Ovary (tissue), 10 donors: ENCODE measurements at places on chromosomes 5 and 9. TPM values are rescaled to one million over a fixed set of nuclear protein-coding genes. Genes with fewer than 3 reads are reported as not detected.

GRIN1 gene
- total RNA-seq: not detected

OTP gene
- not detected for total RNA-seq

DNA sequence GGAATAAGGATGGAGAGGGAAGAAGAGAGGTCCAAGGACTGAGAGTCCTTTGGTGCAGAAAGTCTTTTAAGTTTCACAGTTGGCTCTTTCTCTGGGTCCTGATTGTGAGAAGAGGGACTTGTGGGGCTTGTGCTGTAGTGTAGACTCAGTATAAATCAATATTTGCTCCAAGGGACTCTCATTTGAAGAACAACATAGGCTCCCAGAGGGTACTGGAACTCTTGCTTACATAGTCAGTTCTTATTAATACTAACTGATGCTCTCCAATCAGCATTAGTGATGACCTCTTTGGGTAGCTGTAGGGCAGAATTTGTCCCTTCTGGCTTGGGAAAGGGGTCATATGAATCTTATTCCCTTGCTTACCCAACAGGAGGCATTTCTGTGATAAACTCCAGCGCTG, 62.5 kb upstream of the CXCL14 start:
- no peak overlapping the region for H3K4me3 ChIP-seq
- H3K36me3 ChIP-seq: no peaks in the 10 kb centered on the region
- H3K4me1 ChIP-seq: no peaks in the 10 kb centered on the region
- no peak overlapping the region for H3K27ac ChIP-seq
- H3K27me3 ChIP-seq: no peaks in the 10 kb centered on the region

PFN3 gene
- not detected for total RNA-seq

DNA sequence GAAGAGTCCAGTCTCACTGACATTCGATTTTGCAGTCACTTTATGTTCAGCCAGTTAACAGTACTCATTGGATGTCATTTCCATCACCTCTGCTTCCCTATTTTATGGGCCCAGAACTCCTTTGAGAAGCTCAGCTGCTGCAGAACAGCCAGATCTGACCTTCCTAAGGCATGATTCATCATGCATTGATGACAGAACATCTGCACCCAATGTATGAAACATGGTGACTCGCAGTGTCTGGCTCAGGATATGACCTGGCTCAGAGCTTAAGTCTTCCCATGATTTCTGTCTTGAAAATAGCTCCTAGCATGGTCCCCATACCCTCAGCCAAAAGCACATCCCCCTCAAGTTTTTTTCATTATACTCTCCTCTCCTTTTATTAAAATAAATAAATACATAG, 92.6 kb upstream of the TRIM32 start:
- H3K4me3 ChIP-seq: no peak overlapping the region
- H3K4me1 ChIP-seq: no peaks in the 10 kb centered on the region
- no peaks in the 10 kb centered on the region for H3K27me3 ChIP-seq

ADAMTS16 gene
- 9.6 TPM for total RNA-seq

DNA sequence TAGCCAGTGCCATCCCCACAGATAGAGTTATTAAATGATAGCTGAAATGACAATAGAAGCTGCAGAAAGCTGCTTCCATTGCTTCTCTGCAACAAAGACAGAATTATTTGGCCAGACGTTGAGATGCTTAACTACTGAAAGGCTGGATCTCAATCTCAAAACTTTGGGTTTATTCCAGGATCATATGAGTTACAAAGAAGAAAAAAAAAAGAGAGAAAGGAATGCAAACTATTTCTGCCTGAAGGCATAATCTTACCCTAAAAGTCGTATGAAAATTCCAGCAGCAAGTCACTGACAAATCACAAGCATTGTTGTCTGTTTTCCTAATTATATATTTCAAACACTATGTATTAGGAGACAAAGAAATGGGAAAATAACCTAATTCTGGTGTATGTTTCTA, 12.8 kb upstream of the TYRP1 start:
- H3K4me1 ChIP-seq: no peaks in the 10 kb centered on the region
- no peaks in the 10 kb centered on the region for H3K27me3 ChIP-seq
- no peak overlapping the region for H3K27ac ChIP-seq
- H3K36me3 ChIP-seq: no peaks in the 10 kb centered on the region
- no peak for DNase-seq
- no peak overlapping the region for H3K4me3 ChIP-seq

DNA sequence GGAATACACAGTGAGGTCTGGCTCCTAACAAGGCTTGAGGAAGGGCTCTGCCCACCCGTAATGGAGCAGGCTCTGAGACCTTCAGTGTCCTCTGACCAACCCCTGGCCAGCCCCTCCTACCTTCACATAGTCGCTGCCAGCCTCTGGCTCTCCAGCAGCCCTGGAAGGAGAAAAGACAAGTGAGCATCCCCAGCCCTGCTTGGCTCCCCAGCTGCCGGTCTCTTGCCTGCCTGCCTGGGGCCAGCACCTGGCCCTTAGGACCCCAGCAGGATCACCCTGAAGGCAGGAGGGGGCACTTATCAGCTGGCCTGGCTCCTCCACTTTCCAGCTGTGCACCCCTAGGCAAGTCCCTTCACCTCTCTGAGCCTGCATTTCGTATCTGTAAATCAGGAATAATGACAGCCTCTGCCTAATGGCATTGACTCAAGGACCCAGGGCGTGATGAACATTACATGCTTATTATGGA, 16.9 kb downstream of the SH2D3C start:
- DNase-seq: no peak
- no peaks in the 10 kb centered on the region for H3K4me1 ChIP-seq
- H3K27me3 ChIP-seq: no peaks in the 10 kb centered on the region
- H3K27ac ChIP-seq: no peak overlapping the region

DNA sequence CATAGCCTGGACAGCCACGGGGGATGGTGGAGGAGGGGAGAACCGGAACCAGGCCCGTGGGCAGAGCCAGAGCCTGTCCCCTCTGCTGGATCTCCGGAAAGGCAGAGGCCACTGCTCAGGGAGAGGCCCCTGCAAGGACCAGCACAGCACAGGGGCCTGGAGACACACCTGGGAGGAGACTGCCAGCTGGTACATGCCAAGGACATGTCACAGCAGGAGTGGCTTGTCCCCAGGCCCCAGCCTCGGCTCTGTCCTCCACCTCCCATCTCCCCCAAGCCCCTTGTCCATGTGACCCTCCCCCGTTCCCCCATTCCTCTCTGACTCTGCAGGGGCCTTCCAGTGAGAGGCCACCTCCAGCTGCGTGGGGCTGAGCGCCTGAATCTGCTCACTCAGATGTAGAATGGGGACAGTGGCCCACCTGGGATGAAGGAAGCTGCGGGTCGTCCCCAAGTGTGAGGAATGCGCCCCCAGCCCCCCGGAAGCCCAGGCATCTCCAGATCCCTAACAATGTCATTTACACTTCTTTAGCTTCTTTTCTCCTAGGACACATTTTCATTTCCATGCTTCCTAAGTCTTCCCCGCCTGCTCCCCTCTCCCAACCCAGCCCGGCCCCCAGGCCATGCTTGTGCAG, 349.6 kb upstream of the IRX2 start:
- no peaks in the 10 kb centered on the region for H3K4me1 ChIP-seq
- no peak overlapping the region for H3K4me3 ChIP-seq
- no peaks in the 10 kb centered on the region for H3K36me3 ChIP-seq
- no peak for DNase-seq
- no peaks in the 10 kb centered on the region for H3K27me3 ChIP-seq

CD180 gene
- total RNA-seq: 0.48 TPM

DNA sequence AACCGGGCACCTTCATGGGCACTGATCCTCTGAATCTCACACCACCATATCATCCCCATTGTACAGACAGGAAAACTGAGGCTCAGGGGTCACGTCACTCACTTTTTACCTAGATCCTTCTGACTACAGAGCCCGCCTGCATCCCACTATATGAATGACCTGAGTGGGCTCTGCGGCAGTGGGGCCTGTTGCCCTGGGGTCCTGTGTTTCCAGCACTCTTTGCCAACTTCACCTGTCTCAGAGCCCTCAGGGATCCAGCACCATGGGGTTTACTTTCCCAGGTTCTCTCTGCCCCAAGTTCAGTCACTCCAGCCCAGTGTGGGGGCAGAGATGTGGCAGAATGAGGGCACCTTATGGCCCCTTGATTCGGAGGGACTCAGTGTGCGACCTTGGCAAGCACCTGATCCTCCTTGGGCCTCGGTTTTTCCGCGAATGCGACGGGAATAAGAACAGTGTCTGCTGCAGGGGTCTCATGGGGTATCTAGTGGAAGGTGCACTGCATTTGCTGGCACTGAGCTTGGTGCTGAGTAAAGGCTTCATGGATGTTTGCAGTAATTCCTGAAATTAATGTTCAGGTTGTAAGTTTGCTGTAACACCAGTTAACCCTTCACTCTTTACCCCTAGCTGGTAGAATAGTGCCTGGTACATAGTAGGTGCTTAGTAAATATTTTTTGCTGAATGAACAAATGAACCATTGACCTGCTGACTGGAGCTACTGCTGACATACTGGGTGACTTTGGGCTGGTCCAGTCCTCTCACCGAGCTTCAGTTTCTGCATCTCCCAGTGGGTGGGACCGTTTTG, 47.1 kb upstream of the BOD1 start:
- H3K4me3 ChIP-seq: no peak overlapping the region
- DNase-seq: no peak
- no peaks in the 10 kb centered on the region for H3K36me3 ChIP-seq
- H3K4me1 ChIP-seq: no peaks in the 10 kb centered on the region
- no peaks in the 10 kb centered on the region for H3K27me3 ChIP-seq

IL13 gene
- not detected for total RNA-seq

DNA sequence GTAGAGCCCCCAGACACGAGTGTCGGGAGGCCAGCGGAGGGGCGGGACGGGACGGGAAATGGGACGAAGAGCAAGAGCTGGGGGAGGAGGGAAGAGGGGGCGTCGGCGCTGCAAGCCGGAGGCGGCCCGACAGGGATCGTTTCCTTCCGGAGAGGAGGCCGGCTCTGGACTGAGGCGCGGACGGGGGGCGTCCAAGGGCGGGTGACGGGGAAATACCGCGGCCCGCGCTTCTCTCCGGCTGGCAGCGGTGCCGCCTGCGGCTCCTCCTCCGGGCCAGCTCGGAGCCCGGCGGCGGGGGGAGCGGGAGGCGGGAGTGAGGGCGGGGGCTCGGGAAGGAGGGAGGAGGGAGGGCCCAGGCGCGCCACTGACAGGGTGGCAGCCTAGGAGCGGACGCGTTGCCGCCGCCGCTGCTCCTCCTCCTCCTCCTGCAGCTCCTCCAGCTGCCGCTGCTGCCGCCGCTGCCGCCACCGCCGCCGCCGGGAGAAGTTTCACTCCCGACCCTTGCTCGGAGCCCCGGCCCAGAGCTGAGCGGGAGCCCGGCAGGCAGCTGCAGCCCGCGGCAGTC, at the start of gene CHSY3:
CHSY3 (plus strand) TSS at position 364 of the 565 bp plus-strand sequence.
- no peaks in the 10 kb centered on the region for H3K27me3 ChIP-seq
- peaks cover 4% of the 10 kb centered on the region for H3K4me1 ChIP-seq
- peak within 1 kb of the TSS; percentile 56 for H3K4me3 ChIP-seq
- H3K36me3 ChIP-seq: no peaks in the 10 kb centered on the region
- DNase-seq: peak; percentile 66
- H3K27ac ChIP-seq: no peak within 1 kb of the TSS

- no peaks in the 10 kb centered on the region for H3K27me3 ChIP-seq
- no peak for DNase-seq
- H3K27ac ChIP-seq: no peak overlapping the region
- no peaks in the 10 kb centered on the region for H3K4me1 ChIP-seq
- H3K4me3 ChIP-seq: no peak overlapping the region
- H3K36me3 ChIP-seq: no peaks in the 10 kb centered on the region
These were observed 1939.8 kb downstream of the EFNA5 start for GRCh38 chr5:105730982-105731381.

- H3K4me3 ChIP-seq: no peak overlapping the region
- no peaks in the 10 kb centered on the region for H3K27me3 ChIP-seq
- no peak overlapping the region for H3K27ac ChIP-seq
- no peaks in the 10 kb centered on the region for H3K4me1 ChIP-seq
- DNase-seq: no peak
- H3K36me3 ChIP-seq: no peaks in the 10 kb centered on the region
These were observed 194.0 kb downstream of the EFNA5 start for GRCh38 chr5:107476783-107477182.

- no peak overlapping the region for H3K27ac ChIP-seq
- no peaks in the 10 kb centered on the region for H3K27me3 ChIP-seq
- peaks cover 1% of the 10 kb centered on the region for H3K4me1 ChIP-seq
These were observed 3.1 kb downstream of the KIF2A start for GRCh38 chr5:62309107-62309506.

GRCh38 chr5:149213264-149213880, 58.3 kb upstream of the AFAP1L1 start:
- no peaks in the 10 kb centered on the region for H3K36me3 ChIP-seq
- no peak overlapping the region for H3K4me3 ChIP-seq

GRCh38 chr5:152811988-152812387, 406.9 kb upstream of the NMUR2 start:
- no peaks in the 10 kb centered on the region for H3K36me3 ChIP-seq
- no peak overlapping the region for H3K27ac ChIP-seq
- no peaks in the 10 kb centered on the region for H3K4me1 ChIP-seq

- no peaks in the 10 kb centered on the region for H3K27me3 ChIP-seq
- H3K36me3 ChIP-seq: no peaks in the 10 kb centered on the region
- peaks cover 8% of the 10 kb centered on the region for H3K4me1 ChIP-seq
- no peak for DNase-seq
- peak overlapping the region; percentile 4 for H3K27ac ChIP-seq
These were observed 38.2 kb downstream of the CLINT1 start for GRCh38 chr5:157820593-157821252.

GDA gene
- not detected for total RNA-seq

GRCh38 chr9:133560311-133560710, 25.8 kb downstream of the ADAMTSL2 start:
- H3K27ac ChIP-seq: no peak overlapping the region
- no peaks in the 10 kb centered on the region for H3K27me3 ChIP-seq
- no peak overlapping the region for H3K4me3 ChIP-seq
- H3K4me1 ChIP-seq: peaks cover 11% of the 10 kb centered on the region

PRUNE2 gene
- total RNA-seq: 7.9 TPM

ZNF300 gene
- 9.3 TPM for total RNA-seq

DNA sequence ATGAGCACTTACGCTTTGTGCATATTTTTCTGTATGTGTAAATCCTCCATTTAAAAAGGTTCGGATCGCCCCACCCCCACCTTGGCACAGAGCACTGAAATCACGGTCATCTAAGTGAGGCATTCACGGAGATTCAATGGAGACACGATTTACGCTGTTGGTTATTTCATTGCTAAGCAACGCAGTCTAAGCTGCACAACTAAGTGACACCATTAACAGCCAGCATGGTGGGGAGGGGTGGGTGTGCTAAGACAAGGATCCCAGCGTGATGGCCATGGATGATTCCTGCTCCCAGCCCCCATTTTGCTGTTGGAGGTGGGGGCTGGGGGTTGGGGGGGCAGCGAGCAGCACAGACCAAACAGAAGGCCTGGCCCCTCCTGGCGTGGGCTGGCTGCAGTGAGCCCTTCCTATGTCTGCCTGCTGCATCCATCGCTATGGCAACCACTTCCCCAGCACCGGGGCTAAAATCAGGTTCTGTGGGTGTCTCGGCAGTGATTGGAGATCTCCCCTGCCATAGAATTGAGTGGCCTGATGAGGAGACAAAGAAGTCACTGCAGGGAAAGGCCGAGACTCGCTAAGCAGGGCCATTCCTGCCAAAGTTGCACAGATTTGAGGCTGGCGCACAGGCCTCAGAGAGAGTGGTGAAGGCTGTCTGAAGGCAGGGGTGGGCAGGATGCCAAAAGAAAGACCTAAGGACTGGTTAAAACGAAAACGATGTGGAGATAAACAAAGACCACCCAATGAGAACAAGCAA, 14.3 kb upstream of the MARCHF6 start:
- H3K27me3 ChIP-seq: no peaks in the 10 kb centered on the region
- no peaks in the 10 kb centered on the region for H3K36me3 ChIP-seq
- H3K27ac ChIP-seq: no peak overlapping the region
- no peak overlapping the region for H3K4me3 ChIP-seq
- no peak for DNase-seq
